ENCODE measurements at places on chromosomes 2 and 18. TPM values are rescaled to one million over a fixed set of nuclear protein-coding genes. Genes with fewer than 3 reads are reported as not detected.

Gene SAG
- total RNA-seq = not detected

Gene TSPYL6
- not detected for total RNA-seq

Gene ABCG5
- total RNA-seq = not detected

Gene FLACC1
- total RNA-seq = 1.2 TPM

Gene CDK5R2
- not detected for total RNA-seq

Gene ATP8B1
- 25.8 TPM for total RNA-seq

Gene ABCB11
- total RNA-seq = not detected

Gene GGCX
- 38.8 TPM for total RNA-seq

Gene AOX1
- total RNA-seq = not detected

Gene MAL
- total RNA-seq = not detected

DNA sequence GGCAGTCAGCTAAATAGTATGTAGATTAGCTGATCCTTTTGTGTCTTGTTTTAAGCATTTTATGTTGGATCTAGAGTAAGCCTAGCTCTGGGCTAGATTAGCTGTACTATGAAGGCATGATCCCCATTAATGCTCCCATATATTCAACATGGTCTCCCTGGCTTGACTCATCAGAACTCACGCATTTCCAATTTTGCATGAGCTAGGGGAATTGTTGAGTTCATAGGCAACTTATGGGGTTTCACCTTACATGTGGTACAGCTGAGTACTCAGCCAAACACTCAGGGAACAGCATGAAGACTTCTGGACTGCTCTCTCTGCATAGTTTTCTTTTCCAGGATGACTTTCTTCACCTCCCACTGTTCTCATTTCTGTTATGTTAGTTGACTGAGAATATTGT is 248.2 kb downstream of the TMX3 start:
- DNase-seq = no peak

DNA sequence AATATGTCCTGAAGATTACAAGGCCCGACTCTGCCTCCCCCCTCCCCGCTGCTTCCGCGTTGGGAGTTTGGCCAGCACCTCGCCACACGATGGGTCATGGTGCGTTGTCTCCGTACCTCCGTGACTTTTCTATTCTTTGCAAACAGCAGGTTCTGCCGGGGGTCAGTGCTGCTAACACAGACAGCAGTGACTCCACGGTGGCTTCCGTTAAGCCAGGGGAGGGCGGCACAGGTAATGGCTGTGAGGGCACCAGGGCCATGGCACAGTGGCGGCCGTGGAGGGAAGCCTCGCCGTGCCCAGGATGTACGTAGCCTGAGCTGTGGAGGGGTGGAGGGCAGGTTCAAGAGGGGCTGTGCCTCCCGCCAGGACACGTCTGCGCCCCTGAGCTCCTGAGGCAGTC is 115.5 kb downstream of the NFATC1 start:
- DNase-seq = no peak

- DNase-seq = no peak
Observed at GRCh38 chr2:209690029-209690754, 81.4 kb upstream of the UNC80 start.

DNA sequence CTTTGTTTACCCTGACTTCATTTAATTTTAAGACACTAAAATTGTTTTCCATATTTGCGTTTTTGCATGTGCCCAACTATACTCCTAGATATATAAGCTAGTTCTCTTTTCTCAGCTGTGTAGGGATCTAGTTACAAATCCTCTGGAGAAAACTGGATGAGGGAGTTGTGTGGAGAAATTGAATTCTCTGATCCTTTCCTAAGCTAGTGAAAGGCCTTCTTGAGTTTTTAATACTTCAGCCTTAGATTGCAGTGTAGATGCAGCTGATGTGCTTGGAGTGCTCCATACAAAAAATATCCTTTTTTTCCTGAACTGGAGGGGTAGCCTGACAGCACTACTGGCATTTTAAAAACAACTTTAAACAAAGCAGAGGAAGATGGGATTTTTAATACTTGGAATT is 8.6 kb upstream of the MTX2 start:
- DNase-seq = no peak

DNA sequence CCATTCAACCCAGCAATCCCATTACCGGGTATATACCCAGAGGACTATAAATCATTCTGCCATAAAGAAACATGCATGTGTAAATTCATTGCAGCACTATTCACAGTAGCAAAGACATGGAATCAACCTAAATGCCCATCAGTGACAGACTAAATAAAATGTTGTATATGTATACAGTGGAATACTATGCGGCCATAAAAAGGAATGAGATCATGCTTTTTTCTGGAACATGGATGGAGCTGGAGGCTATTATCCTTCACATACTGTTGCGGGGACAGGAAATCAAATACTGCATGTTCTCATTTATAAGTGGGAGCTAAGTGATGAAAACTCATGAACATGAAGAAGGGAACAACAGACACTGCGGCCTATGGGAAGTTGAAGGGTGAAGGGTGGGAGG is 65.1 kb downstream of the EHBP1 start:
- DNase-seq = no peak

DNA sequence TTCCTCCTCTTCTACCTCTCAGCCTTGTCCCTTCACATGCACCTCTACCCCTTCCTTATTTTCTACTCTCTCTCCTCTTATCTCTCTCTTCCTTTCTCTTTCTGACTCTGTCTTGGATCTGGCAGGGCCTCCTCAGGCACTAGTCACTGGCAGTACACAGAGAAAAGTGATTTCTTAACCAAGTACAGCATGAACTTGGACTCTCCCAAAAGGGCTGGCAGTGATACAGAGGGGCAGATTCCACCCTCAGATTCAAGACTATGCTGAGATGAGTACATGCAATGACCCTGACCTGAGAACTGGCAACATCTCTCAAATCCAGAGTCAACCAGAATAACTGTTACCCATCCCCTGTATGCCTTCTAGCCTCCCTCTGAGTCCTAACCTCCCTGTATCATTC is 4.3 kb downstream of the AOX1 start:
- no peak for DNase-seq

- no peak for DNase-seq
Observed at GRCh38 chr2:59903994-59904544, 649.4 kb downstream of the BCL11A start.

DNA sequence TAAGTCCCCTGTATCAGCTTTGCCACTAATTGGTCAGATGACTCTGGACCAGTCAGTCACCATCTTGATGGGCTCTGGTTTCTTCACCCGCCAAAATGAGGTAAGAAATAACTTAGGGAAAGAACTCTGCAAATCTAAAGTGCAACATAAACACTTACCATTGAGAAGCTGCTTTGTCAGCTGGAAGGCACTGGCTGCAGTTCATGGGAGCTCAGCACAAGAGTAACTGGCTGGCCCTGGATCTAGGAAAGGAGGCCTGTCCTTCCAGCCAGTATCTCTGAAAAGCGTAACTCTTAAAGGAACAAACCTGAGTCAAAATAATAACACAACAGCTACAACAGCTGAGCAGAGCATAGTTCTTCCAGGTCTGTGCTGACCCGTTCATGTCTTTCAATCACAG is 123.9 kb downstream of the CACNB4 start:
- no peak for DNase-seq

DNA sequence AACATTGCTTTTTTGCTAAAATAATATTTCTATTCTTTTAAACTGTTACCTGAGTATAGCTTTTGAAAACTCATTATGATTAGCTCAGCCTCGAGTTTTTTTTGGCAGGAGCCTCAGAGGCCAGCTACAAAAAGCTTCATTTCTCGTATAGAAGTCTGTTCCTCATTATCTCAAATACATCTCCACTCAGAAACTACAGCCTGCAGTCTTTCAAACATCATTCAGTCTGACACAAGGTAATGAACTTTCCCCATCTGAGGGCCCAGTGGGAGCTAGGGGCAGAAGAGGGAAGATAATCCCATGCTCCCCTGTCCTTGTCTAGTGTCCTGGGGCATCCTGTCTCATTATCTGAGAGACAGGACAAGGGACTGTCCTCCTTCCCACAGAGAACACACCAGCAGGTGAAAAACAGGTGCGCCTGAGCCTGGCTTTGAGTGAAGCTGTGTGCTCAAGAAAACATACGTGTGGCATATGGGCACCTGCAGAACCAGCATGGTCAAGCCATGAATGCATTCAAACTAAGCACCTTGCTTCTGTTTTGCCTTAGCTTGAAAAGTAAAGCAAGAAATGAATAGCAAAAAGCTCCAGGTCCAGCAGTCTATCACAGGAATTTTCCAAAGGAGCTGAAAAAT is 247.5 kb downstream of the MREG start:
- no peak for DNase-seq

GRCh38 chr2:180327185-180327584 is 320.1 kb upstream of the CWC22 start:
- no peak for DNase-seq

GRCh38 chr2:145022666-145023333 is 502.9 kb upstream of the ZEB2 start:
- DNase-seq = no peak

- no peak for DNase-seq
Observed at GRCh38 chr2:31286961-31287550, 53.1 kb downstream of the EHD3 start.

DNA sequence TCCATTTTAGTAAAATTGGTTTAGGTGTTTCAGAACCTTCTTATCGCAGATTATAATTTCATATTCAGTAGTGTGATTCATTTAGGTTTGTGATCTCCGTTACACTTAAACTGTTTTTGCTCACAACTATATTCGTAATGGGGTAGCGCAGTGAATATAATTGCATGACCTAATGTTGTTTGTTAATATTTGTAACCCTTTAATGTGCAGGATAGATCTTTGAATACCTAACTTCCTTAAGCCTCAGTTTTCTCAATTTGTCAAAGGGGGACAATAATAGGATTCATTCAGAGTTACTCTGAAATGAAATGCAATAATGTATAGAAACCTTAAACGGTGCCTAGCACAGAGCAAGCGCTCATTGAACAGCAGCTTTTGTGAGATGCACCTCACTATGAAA is 558 bp upstream of the ZDBF2 start:
- no peak for DNase-seq

DNA sequence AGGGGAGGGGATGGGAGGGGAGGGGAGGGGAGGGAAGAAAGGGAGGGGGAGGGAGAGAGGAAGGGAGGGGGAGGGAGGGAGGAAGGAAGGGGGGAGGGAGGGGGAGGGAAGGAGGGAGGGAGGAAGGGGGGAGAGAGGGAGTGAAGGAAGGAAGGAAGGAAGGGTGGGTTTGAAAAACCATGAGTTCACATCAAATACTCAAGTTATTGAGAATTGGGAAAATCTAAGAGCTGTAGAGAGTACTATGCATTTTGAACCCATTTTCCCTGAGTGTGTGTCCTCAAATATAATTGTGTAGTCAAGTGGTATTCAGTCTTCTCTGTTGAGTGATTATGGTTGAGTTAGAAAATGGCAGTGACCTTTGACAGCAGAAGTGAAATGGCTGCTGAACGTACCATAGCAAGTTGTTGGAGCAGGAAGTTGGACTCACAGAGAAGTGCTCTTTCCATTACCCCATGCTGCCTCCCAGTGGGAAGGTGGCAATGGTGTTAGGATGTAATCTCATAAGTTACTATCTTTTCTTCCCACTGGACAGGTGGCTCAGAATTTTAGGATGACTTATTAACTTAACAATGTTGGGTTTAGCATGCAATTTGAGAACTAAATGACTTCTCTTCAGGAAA is 214.6 kb downstream of the SETBP1 start:
- peak; percentile 27 for DNase-seq

DNA sequence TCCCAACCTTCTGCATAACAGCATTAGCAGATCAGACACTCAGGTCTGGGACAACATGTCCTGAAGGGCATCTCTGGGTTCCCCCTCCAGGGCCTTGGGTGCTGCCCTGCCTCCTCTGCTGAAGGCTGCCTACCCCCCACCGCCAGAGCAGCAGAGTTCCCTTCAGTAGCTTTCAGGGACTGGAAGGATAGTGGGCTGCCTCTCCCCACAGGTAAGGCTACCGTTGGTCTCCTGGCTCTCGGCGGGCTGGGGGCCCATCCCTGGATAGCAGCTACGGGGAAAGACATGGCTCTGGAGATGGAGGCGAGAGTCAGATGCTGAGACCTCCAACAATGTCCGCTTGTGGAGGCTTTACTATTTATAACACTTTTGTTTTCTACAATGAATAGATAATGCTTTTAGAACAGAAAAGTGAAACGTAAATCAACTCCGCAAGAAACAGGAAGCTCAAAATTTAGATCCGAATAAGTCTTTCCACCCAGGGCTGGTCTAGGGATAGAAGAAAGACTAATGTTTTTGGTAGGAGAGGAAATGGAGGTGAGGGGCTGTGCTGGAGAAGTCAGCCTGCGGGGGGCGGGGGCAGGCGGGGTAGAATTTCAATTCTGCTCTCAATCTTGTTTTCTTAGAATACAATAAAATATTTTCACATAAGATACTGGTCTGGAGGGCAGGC is 58.4 kb downstream of the ARL4C start:
- no peak for DNase-seq

- no peak for DNase-seq
Observed at GRCh38 chr18:76913583-76913982, 91.2 kb downstream of the ZNF236 start.

- no peak for DNase-seq
Observed at GRCh38 chr18:44681076-44681970, 635 bp downstream of the SETBP1 start.

DNA sequence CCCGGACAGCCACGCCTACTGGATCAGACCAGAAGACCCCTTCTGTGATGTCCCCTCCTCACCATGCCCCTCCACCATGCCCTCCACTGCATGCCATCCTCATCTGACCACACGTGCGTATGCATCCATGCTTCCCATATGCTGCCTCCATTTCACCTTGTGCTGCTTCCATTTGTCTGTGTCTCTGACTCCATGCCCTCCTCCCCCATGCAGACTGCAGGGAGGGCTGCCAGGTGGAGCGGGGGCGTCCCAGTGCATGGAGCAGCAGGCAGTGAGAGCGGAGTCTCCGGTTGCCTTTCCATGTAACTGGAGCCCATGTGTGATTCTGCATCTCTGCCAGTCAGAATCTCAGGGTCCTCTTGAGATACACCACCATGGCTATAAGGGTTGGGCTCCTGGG is 52.6 kb downstream of the COA5 start:
- no peak for DNase-seq

GRCh38 chr2:222087998-222088397 is 210.8 kb downstream of the PAX3 start:
- DNase-seq = no peak

DNA sequence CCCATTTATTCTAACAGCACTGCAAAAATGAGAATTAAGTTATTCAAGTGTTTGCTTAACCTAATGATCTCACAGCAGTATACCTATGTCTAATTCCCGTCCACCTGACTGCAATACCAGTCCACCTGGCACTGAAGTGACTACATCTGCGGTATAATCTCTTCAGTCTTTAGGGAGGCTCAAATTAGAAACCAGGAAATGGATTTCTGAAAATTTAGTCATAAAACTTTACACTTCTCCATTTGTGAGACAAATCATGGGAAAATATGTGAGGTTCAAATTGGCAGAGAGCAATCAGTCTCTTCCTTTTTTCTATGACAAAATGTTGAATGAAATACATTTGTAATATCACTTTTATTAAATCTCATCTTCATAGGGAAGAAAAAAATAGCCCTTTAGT is 33.0 kb downstream of the FTCDNL1 start:
- no peak for DNase-seq

GRCh38 chr2:5794012-5794411 is 101.8 kb downstream of the SOX11 start:
- DNase-seq = no peak

GRCh38 chr18:45871431-45872084 is 46.1 kb downstream of the SIGLEC15 start:
- DNase-seq = no peak

GRCh38 chr2:25023333-25023732 is 18.5 kb upstream of the EFR3B start:
- no peak for DNase-seq

GRCh38 chr18:9570255-9570654 is 44.1 kb downstream of the PPP4R1 start:
- DNase-seq = peak; percentile 15

Measured in HT-29 (cell line).